ENCODE measurements at places on chromosomes 7 and 10.

DNA sequence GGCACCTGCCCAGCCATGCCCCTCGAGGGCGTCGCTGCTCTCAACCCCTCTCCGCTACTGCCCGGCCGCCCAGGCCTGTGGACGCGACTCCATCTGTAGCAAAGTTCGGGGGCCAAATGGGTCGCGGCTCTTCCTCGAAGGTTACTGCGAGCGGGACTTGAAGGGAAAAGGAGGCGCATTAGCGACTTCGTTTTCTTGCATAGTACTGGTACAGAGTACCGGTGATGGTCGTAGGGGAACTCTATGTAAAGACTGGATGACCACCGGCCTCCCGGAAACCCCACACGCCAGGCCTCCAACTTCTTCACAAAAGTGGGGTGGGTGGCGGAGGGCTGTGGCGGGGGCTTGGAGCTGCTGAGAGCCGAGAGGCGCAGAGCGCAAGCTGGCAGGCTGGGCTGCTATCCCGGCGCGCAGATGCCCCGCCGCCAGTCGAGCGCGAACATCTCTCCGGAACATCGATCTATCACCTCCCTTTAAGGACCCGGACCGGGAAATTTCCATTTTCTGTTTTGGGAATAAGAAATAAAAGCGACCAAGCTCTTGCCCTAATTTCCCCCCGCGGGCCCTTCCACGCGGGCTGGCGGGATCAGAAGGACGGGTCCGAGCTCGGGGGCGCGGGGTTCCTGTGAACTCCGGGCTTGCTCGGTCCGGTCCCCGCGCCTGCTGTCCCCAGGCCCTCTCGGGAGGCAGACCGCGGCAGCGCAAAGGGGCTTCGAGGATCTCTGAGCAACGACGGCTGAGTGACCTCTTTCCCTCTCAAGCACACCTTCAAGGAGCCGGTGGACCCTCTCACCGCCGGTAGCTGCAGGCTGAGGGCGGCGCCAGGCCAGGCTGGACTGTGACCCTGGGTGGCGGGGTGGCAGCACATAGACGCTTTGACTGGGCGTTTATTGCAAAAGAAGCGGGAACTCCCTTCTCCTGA, 12.2 kb upstream of the FEZF1 start:
- DNase-seq = no peak

GRCh38 chr7:121019018-121019417, 30.5 kb downstream of the CPED1 start:
- DNase-seq = no peak

- DNase-seq = no peak
Observed at GRCh38 chr7:114793155-114793845, 128.6 kb upstream of the MDFIC start.

DNA sequence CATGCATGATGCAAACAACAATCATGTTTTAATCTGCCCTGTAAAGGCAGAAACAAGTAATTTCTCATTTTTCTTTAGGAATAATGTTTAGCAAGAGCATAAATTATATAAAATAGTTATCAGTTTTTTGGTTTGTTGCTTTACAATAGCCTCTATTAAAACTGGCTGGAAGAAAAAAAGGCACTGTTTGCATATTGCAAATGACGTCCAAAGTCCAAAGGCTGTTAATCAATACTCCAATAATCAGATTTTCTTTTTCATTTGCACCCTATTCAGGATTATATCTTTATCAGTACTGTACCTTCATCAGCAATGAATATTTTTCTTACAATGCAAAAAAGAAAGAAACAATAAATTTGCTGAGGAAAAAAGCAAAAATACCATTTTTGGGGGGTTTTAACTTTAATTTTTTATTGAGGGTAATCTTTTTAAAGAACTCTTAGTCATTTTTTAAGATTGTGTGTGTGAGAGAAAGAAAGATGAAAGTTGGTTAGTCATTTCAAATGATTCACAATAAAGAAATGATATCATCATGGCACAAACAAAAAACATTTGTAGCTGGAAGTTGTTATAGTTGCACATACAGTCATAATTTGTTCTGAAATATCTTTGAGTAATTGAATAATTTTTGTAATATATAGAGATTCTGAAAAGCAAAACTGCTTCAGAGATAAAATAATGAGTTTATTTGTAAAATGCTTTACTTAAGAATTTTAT, 44.4 kb upstream of the AKR1C2 start:
- DNase-seq = no peak

DNA sequence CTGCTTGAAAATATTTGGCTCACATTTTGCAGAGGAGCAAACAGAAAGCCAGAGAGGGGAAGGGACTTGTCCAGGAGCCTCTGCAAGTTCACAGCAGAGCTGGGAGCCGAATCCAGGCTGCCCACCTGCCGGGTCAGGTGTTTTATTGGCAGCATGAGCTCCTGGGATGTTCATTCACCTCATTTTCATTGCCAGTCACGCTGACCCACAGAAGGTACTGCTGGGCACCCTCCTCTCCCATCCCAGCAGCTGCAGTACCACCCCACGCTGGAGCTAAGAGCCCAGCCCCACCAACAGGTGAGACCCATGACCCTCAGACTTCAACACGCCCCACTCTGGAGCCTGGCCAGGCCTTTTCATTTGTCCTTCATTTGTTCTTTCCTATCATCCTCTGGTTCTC, 102.7 kb downstream of the GRID1 start:
- no peak for DNase-seq

DNA sequence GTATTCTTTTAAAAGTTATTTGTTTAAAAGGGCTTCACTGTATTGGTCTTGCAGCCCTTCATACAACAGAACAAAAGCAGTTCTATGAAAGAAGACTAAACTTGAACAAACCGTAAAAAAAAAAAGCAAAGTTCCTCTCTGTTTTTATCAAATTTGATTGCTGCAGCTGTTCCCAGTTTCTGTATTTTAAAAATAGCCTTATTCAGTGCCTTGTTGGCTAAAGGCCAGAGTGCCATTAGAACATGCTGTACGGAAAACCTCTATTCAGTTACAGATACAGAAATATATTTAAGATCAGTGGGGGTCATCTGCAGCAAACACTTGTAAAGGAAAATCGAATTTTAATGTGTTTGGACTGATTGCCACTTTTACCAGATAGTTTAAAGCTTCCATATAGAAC, 207.8 kb upstream of the ETV1 start:
- no peak for DNase-seq

DNA sequence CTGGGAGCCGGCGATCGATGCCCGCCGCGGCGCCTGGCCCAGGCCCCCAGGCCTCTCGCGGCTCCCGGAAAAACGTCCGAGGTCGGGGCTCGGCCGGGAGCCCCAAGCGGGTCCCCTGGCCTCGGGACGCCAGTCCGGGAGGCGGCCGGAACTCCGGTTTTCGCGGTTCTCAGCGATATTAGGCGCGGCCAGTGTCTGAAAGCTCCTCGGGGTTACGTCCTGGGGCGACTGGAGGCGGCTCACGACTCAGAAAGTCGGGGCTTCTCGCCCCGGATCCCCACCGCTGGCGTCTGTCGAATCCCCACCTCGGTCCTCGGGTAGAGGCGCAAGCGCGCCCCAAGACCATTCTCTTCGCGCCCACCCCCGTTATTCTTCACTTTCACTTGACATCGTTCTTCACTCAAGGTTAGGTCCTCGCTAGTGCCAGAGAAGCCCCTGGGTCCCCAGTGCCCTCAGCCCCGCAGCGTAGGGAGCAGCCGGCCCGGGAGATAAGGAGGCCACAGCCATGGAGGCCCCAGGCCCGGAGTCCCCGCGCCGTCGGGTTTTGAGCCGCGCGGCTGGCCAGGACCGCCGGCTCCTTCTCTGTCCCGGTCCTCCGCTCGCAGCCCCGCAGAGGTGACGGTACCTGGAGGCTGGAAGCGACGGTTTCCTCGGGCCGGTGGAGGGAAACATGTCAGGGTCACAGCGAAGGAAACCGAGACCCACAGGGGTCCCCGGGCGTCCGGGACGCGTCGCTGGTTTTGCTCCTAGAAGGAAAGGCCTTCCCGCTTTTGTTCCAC, 35.2 kb upstream of the EBLN1 start:
- DNase-seq = peak; percentile 53

DNA sequence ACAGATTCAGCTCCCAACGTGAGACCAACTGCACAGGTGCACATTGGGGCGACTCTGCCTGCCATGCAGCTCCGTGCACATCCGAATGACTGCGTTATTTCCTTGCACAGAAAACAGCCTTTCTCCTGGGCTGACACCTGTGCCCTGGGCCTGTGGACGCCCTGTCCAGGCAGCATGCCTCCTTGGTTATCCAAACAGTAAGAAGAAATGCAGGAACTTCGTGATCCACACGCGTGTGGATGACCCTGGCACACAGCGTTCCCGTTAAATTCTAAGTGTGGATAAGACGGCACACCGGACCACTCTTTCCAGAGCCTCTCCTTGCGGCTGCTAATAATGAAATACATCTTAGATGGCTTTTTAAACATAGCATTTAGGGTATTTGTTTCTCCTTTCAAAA, 39.6 kb downstream of the NKX6-2 start:
- no peak for DNase-seq

GRCh38 chr7:110994028-110994967, 96.6 kb upstream of the LRRN3 start:
- no peak for DNase-seq

DNA sequence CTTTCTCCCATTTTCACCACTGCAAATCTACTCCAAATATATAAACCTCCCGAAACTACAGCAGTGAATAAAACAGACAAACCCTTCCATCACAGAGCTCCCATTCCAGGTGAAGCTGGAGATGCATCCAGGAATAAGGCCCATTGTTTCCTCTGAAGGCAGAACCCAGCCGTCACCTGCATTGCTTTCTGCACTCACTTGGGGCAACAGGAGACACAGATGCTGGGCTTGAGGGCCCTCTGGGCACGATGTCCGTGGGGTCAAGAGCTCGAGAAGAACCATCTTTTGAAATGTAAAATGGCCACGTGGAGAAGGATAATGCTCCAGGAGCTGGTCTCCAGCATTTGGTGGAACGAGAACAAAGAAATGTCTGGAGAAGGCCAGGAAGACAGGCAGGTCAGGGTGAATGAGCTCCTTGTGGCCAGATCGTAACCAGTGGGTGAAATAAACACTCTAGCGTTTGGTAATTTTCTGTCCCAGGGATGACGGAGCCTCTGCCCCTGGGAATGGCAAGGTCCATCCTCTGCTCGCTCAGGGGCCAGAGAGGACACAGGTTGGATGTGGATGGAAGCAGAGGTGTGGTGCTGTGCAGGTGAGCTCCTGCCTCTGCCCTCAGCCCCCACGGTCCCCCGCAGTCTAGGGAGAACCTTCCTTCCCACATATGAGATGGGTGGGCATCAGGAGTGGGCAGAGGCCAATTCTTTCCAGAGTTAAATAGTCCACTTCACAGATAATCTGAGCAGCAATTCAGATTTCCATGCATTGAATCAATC, 556.1 kb downstream of the DNAJB6 start:
- no peak for DNase-seq

- DNase-seq = no peak
Observed at GRCh38 chr7:141354251-141354650, 197.0 kb upstream of the AGK start.

DNA sequence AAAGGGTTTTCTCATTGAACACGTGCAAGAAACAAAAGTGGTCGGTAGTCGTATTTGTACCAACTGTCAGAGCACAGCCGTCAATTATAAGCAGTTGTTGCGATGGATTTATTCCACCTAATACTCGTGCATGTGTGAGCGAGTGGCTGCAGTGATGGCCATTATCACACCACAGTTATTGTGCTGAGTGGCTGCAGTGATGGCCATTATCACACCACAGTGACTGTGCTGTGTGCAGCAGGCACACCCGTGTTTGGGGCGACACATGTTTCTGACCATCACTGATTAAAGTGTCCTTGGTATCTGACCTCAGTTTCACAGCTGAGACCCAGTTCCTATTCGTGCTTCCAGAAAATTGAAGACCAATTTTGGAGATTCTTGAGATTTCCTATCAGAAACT, 142.9 kb upstream of the PFKP start:
- DNase-seq = no peak

- no peak for DNase-seq
Observed at GRCh38 chr7:155001756-155002410, 1.0 kb downstream of the PAXIP1 start.

DNA sequence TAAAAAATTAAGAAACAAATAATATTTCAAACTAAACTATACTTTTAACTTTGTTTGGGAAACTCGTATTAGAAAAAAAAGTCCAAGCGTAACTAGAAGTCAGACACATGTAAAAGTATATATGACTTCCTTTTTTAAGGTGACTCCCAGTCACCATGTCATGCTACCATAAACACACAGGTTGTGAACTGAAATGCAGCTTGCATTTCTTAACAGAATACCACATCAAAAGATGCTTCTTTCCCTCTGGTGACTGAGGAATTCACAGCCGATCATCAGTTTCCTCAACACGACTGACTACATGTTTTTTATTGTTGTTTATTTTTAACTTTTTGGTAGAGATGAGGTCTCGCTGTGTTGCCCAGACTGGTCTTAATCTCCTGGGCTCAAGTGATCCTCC, 445.0 kb downstream of the PARD3 start:
- no peak for DNase-seq

- no peak for DNase-seq
Observed at GRCh38 chr10:70255329-70256299, 22.4 kb upstream of the PPA1 start.

GRCh38 chr10:66550351-66550750, 375.5 kb upstream of the LRRTM3 start:
- DNase-seq = no peak

DNA sequence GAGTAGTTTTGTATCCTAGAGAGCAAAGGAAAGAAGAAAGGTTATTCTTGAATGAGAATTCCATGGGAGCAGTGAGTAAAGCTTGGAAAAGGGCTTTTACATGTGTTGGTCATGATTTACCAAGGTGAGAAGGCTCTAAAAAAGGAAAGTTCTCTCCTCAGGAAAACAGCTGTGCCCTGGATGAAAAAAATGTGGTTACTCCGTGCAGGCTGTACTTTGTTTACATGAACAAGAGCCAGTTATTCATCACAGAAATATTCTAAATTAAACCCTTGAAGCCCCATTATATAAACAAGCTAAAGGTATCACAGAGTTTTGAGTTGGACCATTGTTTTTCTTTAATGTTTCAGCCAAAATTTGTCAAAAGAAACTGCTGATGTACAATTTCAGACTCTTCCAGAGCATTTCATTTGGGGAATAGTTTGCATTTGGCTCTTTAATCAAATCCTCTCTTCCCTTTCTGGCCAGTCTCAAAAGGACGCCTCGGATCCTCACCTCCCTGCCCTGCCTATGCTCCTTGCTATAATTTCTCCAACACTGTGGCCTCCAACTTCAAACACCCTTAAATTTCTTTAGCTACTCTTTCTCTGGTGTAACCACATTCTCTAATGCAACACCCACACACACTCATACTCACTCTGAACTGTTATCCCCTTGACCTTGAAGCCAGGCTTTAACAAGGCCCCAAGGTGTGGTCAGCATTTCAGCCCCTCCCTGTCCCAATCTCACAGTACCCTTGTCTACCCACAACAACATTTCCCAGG, 47.4 kb downstream of the AFAP1L2 start:
- no peak for DNase-seq
